Calu3 (cell line): ENCODE measurements at places on chromosomes 7 and 10. TPM values are rescaled to one million over a fixed set of nuclear protein-coding genes. Genes with fewer than 3 reads are reported as not detected.

The OR2A12 gene
- not detected in 2 replicates for total RNA-seq

The SPDYE2B gene
- not detected in 2 replicates for total RNA-seq

The C7orf57 gene
- total RNA-seq = 0.24 and 0.33 TPM in 2 replicates

The SFTPA1 gene
- not detected in 2 replicates for total RNA-seq

The ENTPD7 gene
- total RNA-seq = 6.3 and 7.4 TPM in 2 replicates

The CHRM2 gene
- not detected in 2 replicates for total RNA-seq

The STK31 gene
- 1.7 and 2.1 TPM in 2 replicates for total RNA-seq

The PAOX gene
- 1.4 and 2.9 TPM in 2 replicates for total RNA-seq

The CDH23 gene
- 0.07 and 0.12 TPM in 2 replicates for total RNA-seq

The GRID1 gene
- total RNA-seq = 0.10 TPM in 1 of 2 replicates, not detected in the other

The XPNPEP1 gene
- total RNA-seq = 50.0 and 63.4 TPM in 2 replicates

The FASTK gene
- 113 and 121 TPM in 2 replicates for total RNA-seq

The ARHGEF35 gene
- 11.8 and 13.7 TPM in 2 replicates for total RNA-seq

- DNase-seq = no peak
These were observed 25.5 kb downstream of the KLHDC10 start for GRCh38 chr7:130095812-130096211.

GRCh38 chr10:14681305-14681704 lies 93.4 kb downstream of the FAM107B start:
- no peak for DNase-seq

- no peak for DNase-seq
These were observed 525.8 kb downstream of the ZNF33B start for GRCh38 chr10:42112331-42113157.

GRCh38 chr10:29514306-29514705 lies 120.5 kb downstream of the SVIL start:
- DNase-seq = no peak

DNA sequence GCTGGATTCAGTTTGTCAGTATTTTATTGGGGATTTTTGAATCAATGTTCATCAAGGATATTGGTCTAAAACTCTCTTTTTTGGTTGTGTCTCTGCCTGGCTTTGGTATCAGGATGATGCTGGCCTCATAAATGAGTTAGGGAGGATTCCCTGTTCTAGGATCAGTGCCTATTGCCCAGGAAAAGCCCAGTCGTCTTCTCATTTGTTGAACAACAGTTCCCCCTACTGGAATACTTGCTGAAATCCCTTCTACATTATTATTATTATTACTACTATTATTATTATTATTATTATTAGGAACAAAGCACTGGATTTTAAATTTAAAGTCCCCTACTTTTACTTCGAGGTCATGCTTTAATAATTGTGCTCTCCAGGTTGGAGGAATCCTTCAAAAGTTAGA lies 528.9 kb downstream of the MAGI2 start:
- DNase-seq = peak; percentile 1

DNA sequence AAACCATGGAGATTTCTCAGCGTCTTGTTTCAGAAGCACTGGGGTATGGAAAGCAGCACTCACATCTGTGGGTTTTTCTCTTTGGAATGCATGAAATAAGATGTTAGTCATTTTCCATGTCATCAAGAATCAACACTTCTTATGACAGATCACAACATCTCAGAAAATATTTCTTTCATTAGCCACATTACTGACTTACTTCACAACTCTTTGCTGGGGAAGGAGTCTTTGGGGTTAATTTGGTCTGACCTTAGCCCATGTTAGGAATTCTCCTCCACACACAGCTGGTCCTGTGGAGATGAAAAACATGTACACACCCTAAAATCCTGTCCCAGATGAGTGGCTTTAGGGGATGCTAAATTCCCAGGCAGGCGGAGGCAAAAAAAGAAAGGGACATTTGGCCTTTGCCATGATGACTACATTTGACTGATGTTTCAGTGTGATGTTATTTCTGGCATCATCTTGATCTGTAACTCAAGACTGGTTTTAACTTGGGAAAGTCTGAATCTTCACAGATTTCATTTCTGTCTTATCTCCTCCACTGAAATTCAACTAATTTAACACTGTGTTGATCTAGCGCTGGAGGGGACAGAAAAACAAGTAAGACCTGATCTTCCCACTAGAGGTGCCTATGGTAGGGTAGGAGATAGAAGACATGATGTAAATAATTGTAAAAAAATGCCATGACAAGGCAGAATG lies 363.2 kb downstream of the PRPF18 start:
- no peak for DNase-seq

GRCh38 chr7:54888734-54889082 lies 129.7 kb upstream of the SEC61G start:
- DNase-seq = no peak

DNA sequence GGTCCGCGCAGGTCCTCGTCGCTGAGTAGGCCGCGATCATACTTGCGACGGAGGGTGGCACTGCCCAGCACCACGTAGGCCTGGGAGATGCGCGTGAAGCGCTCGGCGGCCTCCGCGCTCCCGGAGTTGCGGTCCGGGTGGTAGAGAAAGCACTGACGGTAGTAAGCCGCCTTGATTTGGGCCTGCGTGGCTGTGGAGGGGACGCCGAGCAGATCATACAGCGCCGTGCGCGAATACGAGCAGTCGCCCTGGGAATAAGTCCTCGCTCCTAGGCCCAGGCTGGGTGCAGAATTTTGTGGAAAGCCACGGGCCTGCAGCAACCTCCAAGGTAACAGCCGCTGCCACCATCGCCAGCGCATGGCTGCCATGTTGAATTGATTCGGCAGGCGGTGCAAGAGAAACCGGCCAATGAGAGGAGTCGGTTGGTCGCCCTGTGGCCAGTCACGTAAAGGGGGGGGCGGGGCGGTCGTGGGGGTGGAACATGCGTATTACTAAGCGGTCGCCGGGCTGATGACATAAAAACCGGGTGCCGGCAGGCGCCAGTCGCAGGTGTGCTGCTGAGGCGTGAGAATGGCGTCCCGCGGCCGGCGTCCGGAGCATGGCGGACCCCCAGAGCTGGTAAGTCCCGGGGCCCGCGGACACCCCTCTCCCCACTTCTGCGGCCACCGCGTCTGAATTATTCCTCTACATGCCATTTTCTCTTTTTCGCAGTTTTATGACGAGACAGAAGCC lies at the start of the genes BUD23 and DNAJC30:
Gene BUD23 (plus strand): TSS at position 542 of the 732 bp plus-strand sequence. CDS start 29 bp downstream, at position 571.
Gene DNAJC30 (minus strand): TSS at position 398 of the 732 bp plus-strand sequence. CDS start 30 bp downstream, at position 368.
- DNase-seq = peak; percentile 88

DNA sequence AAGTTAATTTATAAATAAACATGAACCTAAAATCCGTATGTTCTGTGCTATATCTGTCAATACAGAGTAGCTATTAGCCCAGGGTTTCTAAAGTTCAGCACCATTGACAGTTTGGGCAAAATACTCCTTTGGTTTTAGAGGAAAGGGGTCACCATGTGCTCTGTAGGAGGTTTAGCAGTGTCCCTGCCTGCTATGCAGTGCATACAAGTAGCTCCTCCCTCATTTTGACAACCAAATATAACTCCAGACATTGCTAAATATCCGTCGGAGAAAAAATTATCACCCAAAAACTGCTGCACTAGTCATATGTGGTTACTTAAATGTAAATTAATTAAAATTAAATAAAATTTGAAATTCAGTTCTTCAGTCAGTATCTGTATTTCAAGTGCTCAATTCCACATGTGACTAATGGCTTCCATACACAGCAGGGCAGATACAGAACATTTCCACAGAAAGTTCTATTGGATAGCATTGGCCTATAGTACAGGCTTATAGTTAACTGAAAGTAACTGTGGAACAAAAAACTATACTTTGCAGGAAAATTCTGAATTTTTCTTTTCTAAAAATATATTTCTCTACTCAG lies 6.4 kb downstream of the UPF2 start:
- no peak for DNase-seq

GRCh38 chr7:2205036-2205780 lies 27.5 kb downstream of the MAD1L1 start:
- DNase-seq = no peak

DNA sequence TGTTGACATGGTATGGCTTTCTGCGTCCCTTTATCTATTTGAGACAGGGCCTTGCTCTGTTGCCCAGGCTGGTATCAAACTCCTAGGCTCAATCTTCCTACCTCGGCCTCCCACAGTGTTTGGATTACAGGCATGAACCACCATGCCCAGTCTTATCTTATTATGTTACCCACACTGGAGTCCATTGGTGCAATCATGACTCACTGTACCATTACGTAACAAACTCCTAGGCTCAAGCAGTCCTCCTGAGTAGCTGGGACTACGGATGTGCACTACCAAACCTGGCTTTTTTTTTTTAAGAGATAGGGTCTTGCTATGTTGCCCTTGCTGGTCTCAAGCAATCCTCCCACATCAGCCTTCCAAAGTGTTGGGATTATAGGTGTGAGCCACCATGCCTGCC lies 66.7 kb downstream of the CCDC3 start:
- DNase-seq = no peak

DNA sequence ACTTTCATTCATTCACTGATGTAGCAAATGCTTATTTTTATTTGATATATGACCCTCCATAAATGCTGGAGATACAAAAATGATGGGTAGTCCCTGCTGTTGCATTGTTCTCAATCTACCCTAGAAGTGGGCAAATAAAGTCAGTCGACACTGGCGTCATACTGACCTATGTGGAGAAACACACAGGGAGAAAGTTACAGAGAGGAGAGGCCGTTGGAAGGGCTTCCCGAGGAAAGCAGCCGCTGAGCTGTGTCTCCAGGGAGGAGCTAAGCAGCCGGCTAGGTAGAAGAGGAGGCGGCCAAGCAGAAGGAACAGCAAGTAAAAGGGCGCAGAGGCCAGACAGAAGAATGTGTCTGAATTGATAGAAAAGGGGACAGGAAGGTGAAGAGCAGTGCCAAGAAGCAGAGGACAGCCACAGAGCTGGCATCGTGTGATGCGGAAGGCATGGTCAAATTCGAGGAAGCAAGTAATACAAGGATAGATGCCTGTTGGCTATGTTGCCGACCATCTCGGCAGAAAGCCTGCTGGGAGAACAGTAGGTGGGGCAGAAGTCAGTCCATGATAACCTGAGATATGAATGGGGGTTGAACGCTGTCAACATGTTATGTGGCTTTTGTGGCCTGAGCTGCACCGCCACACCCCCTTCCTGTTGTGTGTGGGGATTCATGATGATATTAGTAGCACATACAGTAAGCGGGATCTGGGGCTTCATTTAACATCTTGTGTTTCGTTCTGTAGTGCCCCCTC lies 25.9 kb downstream of the ST8SIA6 start:
- no peak for DNase-seq

DNA sequence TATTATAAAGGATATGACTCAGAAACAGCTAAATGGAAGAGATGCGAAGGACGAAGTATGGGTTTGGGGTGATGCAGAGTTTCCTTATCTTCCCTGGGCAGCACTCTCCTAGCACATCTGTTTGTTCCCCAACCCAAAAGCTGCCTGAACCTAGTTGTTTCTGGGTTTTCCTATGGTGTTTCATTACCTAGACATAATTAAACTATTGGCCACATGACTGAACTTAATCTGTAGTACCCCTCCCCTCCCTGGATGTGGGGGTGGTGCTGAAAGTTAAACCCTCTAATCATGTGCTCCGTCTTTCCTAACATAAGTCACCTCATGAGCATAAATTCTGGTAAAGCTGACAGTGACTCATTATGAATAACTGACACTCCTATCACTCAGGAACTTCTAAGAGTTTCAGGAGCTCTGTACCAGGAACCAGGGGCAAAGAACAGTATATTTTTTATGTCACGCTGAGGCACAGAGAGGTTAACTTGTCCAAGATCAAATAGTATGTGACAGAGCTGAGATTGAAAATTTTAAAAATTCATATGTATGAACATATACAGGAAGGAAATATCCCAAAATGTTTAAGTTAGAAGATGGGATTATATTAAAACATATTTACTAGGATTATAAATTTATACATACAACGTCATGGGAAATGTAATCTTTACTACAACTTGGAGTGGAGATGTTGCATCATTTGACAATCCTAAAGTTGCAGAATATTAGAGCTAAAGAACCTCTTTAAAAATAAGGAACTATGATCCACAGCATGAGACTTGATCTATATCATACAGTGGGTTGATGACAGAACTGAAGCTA lies 4.8 kb downstream of the STRIP2 start:
- peak; percentile 27 for DNase-seq

DNA sequence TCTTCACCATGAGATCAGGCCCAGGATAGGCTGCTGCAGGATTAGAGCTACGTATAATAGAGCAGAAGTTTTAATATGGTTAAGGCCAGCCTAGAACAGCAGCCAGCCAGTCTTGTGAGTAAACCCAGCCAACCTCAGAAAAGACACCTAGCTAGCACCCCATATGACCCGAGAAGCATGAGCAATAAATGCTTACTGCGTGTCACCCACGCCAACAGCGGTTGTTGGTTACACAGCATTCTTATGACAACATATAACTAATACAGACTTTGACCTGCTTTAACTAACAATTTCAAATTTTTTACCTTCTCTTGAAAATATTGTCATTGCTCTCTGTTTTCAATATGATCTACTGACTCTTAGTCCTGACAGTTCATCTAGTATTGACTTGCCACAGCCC lies 105.7 kb downstream of the HBP1 start:
- DNase-seq = no peak

GRCh38 chr7:133649593-133649992 lies 396.7 kb downstream of the EXOC4 start:
- DNase-seq = no peak

GRCh38 chr7:138873220-138873892 lies 75.4 kb upstream of the ATP6V0A4 start:
- no peak for DNase-seq

- DNase-seq = no peak
These were observed 192.8 kb downstream of the DNAJC1 start for GRCh38 chr10:21810582-21811244.

- no peak for DNase-seq
These were observed 47.2 kb upstream of the KLF6 start for GRCh38 chr10:3832022-3832786.

DNA sequence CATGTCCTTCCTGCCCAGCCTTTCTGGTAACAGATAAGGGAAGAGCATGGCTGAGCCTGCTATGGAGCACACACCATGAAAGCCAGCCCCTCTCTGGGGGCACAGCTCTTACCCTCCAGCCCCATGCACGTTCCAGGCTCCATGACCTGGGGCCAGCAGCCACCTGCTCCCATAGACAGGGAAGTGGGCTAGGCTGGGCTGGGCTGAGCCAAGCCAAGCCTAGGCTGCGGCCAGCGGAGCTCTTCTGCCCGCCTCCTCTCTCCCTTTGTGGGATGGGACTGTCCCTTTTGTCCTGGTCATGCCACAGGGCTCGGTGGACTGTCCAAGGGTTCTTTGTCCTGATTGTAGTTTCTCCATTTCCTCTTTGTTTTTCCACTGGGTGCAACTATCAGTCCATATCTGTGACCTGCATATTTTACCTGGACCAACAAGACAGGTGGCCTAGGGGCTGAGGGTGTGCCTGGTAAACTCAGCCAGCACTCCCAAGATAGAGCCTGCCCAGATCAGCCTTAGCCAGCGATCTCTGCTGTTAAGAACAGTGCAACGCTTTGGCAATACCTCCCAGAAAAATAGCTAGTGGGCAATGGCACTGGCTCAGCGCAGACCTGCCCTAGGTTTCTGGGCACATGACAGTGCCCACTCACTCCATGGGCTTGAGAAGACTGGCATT lies 97.2 kb upstream of the BTBD16 start:
- DNase-seq = no peak

GRCh38 chr10:103576862-103577261 lies 83.4 kb downstream of the NEURL1 start:
- DNase-seq = no peak

- no peak for DNase-seq
These were observed 184.2 kb downstream of the FRMD4A start for GRCh38 chr10:14146501-14146900.

- DNase-seq = no peak
These were observed 45.1 kb downstream of the RNLS start for GRCh38 chr10:88538048-88538447.

GRCh38 chr10:103592186-103593021 lies 98.9 kb downstream of the NEURL1 start:
- peak; percentile 57 for DNase-seq
